NCI-H69 (cell line): ENCODE measurements at places on chromosomes 13 and 19.

GRCh38 chr19:29603308-29603707 is 2.8 kb upstream of the POP4 start:
- DNase-seq: peak; percentile 34

DNA sequence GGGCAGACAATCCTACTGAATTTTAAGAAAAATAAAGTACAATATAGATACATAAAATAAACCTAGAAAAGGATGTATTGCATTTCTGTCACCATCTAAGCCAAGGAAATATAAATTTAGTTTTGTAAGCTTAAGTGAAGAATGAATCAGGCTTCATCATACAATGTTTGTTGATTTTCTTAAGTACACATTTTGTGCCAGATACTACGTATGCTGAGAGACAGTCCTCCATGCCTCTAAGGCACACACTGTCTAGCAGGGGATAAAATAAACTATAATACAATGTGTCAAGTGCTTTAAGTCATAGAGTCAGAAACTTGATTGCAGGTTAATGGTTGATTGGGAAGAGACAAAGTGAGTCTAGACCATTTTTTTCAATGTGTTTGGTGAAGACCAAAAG is 465.7 kb downstream of the TBC1D4 start:
- no peak for DNase-seq

- no peak for DNase-seq
These were observed 1750.4 kb downstream of the PCDH9 start for GRCh38 chr13:65479692-65480091.

GRCh38 chr13:45728759-45729158 is 26.6 kb downstream of the CBY2 start:
- no peak for DNase-seq

DNA sequence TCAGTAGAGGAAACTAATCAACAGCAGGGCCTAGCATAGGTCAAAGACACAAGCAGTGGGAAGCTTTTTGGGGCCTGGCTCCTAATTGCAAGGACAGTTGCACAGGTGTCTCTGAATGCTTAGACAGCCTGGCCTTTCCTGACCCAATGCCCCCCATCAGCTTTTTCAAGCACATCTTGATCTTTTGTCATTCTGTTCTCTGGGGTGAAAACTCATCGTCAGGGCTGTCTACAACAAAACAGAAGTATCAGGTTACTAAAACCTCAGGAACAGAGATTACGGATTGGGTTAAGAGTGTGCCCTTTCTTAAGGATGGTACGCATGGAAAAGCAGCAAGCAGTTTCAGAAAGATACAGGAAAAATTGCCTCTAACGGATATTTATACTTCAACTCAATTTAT is 8.3 kb upstream of the ZNF254 start:
- DNase-seq: no peak

- peak; percentile 73 for DNase-seq
These were observed at the start of gene PARP4 for GRCh38 chr13:24512197-24512907. TSS of gene PARP4 (minus strand) at chr13:24512778. CDS start at chr13:24503776, 9,002 bp downstream.

DNA sequence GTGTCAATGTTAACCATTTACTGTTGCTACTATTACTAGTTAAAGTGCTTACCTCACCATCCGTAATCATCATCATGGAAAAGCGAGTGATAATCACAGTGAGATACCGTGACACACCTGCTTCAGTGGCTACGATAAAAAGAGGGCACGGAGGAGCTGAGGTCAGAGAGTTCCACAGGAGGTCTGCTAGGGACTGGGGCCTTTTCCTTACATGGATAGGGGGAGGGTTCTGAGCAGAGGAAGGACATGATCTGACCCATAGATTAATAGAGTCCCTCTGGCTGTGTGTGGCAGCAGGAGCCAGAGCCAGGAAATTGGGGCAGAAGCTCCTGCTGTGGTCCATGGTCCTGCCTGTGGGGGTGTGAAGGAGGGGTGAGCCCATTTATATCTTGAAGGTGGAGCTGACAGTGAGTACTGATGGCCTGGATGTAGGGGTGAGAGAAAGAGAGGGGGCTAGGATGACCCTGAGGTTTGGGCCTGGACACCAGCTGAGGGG is 136.7 kb downstream of the SIPA1L3 start:
- DNase-seq: peak; percentile 25

- DNase-seq: no peak
These were observed 23.1 kb upstream of the COG3 start for GRCh38 chr13:45441633-45442032.

GRCh38 chr19:15372891-15373301 is 6.7 kb downstream of the AKAP8 start:
- DNase-seq: no peak

DNA sequence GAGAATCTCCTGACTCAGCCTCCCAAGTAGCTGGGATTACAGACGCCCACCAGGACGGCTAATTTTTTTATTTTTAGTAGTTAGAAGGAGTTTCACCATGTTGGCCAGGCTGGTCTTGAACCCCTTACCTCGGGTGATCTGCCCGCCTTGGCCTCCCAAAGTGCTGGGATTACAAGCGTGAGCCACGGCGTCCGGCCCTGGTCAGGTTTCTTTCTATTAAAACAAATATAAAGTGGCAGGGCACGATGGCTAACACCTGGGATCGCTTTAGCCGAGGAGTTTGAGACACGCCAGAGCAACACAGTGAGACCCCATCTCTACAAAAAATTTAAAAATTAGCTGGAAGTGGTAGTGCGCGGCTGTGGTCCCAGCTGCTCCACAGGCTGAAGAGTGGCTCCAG is 1.5 kb upstream of the MED25 start:
- DNase-seq: peak; percentile 41

- DNase-seq: no peak
These were observed 36.0 kb downstream of the URI1 start for GRCh38 chr19:29978080-29978479.
